ENCODE measurements at places on chromosomes 7 and 10.
A peak's percentile ranks its signal among the peaks of the same experiment; 100 is the strongest.

- DNase-seq = no peak
These were observed 44.3 kb downstream of the MSRB2 start for GRCh38 chr10:23139677-23140076.

- no peak for DNase-seq
These were observed 106.7 kb downstream of the SNX10 start for GRCh38 chr7:26398427-26398755.

DNA sequence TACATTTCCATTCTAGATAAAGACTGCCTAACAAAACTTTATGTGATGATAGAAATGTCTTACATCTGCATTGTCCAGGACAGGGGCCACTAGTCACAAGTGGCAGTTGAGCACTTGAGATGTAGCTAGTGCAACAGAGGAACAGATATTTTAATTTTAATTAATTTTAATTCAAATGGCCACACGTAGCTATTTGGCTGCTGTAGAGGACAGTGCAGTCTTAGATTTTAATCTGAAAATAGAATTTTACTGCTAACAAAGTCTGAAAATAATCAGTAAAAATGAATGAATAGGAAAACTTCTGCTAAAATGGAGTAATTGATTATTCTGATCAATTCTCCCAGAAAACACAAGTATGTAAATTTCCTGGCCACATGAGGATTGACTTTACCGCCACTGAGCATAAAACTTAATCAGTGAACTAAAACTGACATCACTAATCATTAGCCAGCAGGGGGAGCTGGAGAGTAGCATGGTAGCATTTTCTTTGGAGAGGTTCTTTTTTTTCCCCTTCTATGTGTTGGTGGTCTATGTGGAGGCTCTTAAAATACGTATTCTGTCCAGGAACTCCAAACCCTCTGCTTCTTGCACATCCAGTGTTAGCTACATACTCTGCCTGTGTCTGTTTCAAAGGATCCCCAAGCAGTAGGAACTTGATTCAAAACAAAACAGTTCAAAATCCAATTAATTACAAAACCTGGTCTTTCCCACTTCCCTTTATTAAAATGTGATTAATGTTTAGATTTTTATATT, 52.1 kb downstream of the TSPAN12 start:
- peak; percentile 7 for DNase-seq

GRCh38 chr7:120876922-120877321, 19.0 kb upstream of the TSPAN12 start:
- no peak for DNase-seq

- peak; percentile 56 for DNase-seq
These were observed 97.9 kb upstream of the IKZF1 start for GRCh38 chr7:50206453-50207250.

DNA sequence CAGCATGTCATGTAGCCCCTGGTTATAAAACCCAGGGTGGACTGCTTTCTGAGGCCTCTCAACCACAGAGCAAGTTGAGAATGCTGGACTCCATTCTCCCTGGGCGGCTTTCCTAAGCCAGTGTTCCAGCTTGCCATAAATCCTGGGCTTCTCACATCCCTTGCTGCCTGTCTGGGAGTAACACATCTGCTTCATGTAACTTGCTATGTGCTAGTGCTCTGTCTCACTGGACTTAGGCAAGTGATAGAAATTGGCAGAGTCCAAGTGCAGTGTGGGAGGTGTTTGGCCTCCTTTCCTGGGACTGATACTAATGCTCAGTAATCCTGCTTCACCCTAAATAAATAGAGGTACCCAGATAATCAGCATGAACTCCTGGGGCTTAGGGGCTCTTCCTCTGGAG, 277.1 kb upstream of the POM121L12 start:
- DNase-seq = no peak

- DNase-seq = no peak
These were observed 49.6 kb upstream of the TOMM7 start for GRCh38 chr7:22872096-22872807.

GRCh38 chr7:105826143-105826542, 50.3 kb downstream of the ATXN7L1 start:
- DNase-seq = no peak

DNA sequence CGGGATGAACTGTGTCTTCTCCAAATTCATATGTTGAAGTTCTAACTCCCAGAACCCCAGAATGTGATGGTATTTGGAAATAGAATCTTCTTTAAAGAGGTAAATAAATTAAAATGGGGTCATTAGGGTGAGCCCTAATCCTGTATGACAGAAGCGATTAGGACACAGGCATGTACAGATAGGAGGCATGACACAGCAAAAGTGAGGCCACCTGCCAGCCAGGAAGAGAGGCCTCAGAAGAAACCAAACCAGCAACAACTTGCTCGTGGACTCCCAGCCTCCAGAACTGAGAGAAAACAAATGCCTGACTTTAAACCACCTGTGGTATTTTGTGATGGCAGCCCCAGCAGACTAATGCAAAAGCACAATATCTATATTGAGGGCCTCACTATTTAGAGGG, 214.3 kb downstream of the NEBL start:
- DNase-seq = no peak

- DNase-seq = no peak
These were observed 36.6 kb downstream of the ATRNL1 start for GRCh38 chr10:115129752-115130151.

DNA sequence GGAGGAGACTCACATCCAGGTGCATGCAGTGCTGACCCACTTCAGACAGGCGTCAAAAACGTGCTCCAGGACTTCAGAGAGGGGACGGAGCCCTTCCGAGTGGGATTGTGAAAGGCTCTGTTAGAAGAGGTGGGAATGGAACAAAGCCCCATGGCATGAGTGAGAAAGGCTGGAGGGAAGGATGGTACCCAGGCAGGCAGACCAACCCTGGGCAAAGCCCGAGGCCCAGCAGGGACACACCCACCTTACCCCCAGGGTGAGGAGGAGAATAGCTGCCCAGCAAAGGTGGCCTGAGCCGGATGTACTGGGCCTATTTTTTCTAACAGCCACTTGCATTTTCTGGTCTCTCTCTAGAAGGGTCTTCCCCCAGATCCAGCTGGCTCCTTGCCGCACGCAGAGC, 14.8 kb downstream of the CHAT start:
- DNase-seq = no peak

DNA sequence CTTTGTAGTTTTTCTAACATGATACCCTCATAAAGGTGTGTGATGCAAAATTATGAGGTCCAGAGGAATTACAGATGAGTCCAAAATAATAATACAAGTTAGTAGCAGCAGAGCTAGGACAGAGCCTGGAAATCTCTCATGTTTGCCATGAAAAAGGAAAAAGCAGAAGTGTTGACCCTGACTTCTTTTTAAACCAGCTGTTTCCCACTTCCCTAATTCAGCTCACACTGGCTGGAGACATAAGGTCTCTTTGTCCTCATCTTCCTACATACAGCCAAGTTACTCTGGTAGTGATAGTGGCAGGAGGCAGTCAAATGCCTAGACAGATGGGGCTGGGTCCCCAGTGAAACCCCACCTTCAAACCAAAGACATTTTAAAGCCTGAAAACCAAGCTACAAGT, 269.2 kb downstream of the C7orf25 start:
- DNase-seq = no peak

GRCh38 chr7:136000288-136000913, 23.2 kb upstream of the MTPN start:
- DNase-seq = no peak

DNA sequence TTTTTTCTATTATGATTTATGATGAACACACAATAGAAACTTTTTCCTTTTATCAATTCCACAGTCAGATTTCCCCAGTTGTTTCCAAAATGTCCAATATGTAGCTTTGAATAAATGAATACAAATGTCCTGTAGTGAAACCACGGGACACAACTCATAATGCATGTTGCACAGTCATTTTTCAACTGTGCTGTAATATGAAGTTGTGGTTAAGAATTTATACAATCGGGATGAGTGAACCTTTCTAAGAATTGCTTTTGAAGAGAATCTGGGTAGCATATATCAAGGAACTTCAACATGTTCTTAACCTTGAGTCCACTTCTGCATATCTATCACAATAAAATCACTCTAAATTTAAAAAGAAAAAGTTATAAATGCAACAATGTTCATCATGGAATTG, 14.6 kb upstream of the ST7 start:
- no peak for DNase-seq

DNA sequence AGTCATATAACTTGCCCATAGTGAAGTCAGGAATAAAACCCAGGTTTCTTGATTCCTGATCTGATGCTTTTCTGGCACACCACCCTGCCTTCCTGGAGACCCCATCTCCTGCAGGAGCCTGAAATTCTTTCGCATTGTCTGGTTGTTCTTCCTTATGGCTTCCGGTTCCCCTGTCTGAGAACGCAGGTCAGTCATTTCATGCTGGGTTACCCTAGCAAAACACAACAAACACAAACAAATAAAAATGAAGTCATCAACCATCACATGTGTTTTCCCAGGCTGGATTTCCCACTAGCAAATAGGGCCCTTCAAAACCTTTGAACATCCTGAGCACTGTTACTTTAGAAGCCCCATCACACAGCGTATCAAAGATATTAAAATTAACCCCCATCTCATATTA, 569.6 kb downstream of the LRMDA start:
- DNase-seq = no peak

GRCh38 chr10:80924063-80924952, 386.6 kb downstream of the SH2D4B start:
- DNase-seq = no peak

DNA sequence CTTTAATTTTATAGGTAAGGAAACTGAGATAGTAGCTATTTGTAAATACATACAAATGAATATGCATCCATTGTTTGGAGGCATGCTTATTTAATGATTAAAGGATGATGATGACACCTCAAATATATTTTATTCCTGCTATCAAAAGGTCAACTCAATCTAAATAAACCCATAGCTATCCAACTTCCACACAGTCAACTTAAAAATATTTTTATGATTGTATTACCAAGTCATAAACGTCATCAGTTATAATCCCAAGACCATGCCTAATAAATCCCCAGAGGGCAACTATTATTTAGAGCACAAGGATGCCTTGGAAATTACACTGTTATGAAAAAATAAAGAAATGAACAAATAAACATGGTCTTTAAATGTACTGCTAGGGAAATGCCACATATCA, 102.1 kb downstream of the MPP7 start:
- no peak for DNase-seq

- DNase-seq = no peak
These were observed 52.9 kb upstream of the PIK3CG start for GRCh38 chr7:106812027-106812643.

GRCh38 chr7:111910656-111911055, 295.5 kb downstream of the DOCK4 start:
- no peak for DNase-seq

GRCh38 chr7:14835384-14835783, 67.2 kb downstream of the DGKB start:
- no peak for DNase-seq

GRCh38 chr7:44738876-44739665, 9.6 kb upstream of the ZMIZ2 start:
- no peak for DNase-seq

DNA sequence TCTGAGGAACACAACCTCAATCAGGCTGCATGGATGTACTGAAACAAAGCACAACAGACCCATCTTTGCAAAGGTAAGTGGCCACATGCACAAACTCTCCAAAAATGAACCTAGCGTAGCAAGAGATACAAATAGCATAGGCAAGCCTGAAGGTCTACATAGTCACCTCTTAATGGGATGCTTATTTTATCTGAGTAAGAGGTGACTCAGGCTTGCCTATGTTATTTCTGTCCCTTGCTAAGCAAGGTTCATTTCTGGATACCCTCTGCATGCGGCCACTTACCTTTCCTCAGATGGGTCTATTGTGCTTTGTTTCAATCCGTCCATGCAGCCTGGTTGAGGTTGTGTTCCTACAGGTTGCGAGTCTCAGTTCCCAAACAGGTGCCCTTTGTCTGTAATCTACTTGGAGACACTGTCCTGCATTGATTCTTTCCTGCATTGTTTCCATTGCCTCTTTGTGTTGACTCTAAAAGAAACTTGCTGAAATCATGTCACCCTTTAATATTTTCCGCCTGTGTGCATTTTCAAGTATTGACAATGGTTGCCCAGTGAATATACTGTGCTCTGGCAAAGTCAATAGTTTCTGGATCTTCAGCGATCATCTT, 291.8 kb upstream of the LYZL1 start:
- DNase-seq = no peak

DNA sequence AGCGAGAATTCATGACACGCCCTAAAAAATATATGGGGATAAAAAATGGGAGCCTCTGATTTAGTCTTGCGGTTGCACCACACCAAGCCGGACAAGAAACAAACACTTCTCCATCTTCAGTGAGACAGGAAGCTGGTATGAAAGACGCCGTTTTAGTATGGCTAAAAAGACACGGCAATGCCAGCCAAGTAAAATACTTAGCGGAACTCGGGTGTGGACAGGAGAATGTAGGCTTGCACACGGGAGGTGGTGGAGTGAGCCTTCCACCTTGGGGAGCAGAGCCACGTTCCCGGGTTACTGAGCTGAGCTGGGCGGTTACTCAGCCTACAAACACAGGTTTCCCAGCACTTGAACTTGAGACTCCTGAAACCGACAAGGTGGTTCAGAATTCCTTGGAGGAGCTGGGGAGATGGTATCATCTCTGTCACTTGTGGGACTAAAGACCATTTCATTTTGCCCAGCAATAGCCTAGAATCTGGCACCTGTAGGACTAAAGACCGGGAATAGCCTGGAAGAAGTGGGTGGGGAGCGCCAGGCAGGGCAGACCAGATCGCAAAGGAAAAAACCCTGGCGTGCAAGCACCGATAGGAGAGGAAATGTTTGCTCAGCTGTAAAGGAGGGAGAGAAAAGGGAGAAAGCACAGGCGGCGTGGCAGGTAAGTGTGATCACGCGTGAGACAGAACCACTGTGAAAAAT, 34.8 kb upstream of the SEPHS1 start:
- DNase-seq = no peak

DNA sequence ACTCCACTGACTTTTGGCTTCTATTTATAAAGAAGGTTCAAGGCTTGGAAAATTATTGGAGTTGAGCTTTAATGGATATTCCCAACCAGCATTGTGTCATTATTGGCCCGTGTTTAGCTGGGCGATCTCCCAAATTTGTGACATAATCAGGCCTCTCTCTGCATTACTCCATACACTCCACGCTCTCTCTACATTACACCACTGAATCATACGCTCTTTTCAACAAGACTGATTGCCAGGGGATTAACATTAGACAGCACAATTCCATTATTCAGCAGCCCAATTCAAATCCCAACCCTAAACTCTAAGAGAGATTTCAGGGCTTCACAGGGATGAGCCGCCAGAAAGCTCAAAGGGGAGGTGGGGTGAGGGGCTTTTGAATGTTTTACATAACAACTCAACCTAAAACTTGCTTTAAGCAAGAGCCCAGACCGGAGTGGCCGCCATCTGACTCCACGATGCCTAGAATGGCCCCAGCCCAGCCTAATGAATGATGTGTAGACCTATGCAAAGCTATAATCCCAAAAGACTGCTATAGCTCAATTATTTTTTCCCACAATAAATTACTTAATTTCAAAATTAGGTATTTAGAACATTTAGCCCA, 61.8 kb downstream of the FGFR2 start:
- no peak for DNase-seq

All from activated T-helper 1 cell treated with anti-CD3 and anti-CD28 coated beads, Interleukin-2, amount 50 U/mL, for 16 hours (primary cell).